ENCODE measurements at places on chromosomes 11 and 22.

GRCh38 chr11:130705670-130706421 is 210.4 kb downstream of the SNX19 start:
- no peak for DNase-seq

DNA sequence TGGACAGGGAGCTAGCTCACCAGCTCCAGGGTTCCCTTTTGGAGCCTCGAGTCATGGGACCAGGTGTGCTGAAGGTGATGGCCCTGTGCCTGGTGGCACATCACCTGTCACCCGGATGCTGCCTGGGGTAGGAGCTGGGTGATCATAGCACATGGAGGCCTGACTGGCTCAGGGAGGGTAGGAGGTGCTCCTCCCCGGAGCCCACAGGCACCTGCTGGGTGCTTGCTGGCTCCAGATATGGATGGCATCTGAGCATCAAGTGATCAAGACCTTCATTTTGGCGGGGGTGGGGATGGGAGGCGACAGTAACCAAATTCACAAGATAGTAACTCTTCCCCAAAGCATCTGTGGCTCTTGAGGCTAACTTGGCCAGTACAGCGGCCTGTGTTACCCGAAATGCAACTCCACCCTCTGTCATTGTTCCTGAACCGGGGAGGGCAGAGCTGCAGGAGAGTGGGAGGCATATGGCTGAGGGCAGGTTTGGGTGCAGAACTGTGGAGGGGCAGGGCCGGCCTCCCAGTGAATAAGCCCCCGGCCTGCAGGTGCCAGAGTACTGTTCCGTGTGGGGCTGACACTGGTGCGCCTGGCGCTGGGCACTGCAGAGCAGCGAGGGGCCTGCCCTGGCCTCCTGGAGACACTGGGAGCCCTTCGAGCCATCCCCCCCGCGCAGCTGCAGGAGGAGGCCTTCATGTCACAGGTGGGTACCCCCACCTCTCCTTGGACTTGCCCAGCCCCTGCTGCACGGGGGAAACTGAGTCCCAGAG is 4.7 kb downstream of the TBC1D10C start:
- no peak for DNase-seq

DNA sequence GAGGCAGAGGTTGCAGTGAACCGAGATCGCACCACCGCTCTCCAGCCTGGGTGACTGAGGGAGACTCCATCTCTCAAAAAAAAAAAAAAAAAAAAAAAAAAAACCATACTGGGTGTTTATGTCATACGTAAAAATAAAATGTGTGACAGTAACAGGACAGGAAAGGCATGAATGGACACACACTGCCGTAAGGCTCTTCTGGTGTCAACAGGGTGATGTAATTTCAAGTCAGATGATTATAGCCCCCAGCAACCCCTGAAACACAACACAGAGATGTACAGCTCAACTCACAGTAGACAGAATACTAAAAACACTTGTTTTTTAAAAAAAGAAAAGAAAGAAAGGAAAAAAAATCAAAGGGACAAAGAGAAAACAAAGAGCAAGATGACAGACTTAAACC is 22.2 kb downstream of the SBF1 start:
- DNase-seq = peak; percentile 51

DNA sequence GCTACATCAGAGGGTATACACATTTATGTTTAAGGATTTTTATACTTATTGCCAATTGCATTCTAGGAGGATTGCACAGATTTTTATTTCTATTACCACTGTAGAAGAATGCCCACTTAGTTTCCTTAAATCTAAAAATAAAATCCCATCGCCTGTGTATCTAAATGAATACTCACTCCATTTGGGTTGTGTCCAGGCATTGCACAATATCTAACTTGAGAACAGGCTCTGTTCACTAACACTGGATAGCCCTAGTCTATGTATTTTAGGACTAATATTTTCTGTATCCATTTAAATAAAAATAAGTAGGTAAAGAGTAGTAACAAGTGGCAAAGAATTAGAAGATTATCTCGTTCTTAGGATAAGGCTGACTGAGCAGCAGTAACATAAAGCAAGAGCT is 4.1 kb downstream of the C11orf52 start:
- DNase-seq = peak; percentile 34

DNA sequence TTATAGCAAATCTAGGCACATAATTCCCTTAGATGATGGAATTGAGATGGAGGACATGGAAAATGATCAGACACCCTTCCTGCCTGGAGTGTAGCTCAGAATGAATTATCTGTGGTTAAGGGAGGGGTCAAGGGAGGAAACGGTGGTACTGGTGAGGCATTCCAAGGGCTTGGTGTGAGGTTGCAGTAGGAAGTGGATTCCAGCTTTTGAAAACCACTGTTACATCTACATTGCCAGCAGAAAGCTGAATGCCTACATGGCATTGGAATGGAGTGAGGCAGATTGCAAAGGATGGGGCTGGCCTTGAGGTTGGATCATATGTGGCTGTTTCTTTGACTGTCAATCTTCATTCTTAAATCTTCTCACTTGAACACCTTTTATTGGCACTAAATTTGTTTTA is 684.4 kb downstream of the NTM start:
- DNase-seq = no peak

- peak; percentile 69 for DNase-seq
These were observed 104.8 kb downstream of the MICAL2 start for GRCh38 chr11:12215181-12215593.

GRCh38 chr22:27848005-27848404 is 46.4 kb upstream of the MN1 start:
- no peak for DNase-seq

DNA sequence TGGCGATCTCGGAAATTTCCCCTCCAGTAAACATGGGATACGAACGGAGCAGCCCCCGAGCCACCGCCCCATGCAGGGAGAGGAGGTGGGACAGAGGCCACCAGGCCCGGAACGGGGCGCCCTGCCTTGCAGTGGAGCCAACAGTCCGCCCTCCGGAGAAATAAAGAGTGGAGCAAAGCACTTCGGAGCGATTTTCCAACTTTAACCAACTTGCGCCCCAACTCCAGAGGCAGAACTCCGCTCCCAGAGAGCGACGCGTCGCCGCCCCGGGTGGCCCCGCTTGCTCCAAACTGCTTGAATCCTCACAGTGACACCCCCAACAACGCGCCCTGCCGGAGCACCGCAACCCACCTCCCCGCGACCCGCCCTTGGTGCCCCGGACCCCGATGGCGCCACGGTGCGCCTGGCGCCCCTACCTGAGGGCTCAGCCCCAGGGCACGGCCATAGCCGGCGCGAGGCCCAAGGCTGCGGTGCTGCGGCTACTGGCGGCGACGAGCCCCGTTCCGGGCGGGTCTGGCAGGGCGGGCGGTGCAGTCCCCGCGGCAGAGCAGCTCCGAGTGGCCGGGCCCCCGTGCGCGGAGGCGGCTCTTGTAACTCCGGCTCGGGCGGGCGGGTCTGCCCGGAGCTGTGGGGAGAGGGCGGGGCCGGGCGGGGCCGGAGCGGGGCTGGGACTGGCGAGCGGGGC is at the start of gene AHNAK:
Gene AHNAK, minus strand, starts transcription at position 563 of the 685 bp plus-strand sequence. CDS start 10,708 bp downstream, outside the sequence.
- peak; percentile 93 for DNase-seq

DNA sequence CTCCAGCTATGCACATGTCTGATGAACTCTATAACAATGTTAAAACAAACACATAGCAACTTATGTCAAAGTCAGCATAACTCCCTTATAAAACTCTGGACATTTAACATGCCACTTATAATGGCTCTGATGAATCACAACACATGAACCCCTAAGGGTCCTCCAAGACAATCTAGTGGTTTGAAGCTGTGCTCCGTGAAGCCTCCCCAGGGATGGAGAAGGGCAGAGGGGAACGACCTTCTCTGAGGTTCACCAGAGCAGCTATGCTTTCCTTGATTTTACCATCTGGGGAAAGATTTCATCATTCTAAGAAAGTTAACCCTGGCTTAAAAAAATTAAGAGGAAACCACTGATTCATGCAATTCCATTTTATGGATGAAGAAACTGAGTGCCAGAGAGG is 84.4 kb downstream of the MPPED2 start:
- DNase-seq = no peak
